Stimulated activated CD4-positive, alpha-beta T cell treated with anti-CD3 and anti-CD28 coated beads, Interleukin-12 subunit alpha, Interleukin-12 subunit beta, amount 100 ng/mL, for 48 hours (primary cell): ENCODE measurements at places on chromosomes 1 and 21.

GRCh38 chr1:27878787-27879335 lies 6.5 kb downstream of the THEMIS2 start:
- DNase-seq, result no peak

GRCh38 chr21:34330055-34330454 lies 33.8 kb upstream of the KCNE2 start:
- DNase-seq, result no peak

- DNase-seq, result no peak
Measured at GRCh38 chr21:26177746-26178426, 7.3 kb upstream of the APP start.

DNA sequence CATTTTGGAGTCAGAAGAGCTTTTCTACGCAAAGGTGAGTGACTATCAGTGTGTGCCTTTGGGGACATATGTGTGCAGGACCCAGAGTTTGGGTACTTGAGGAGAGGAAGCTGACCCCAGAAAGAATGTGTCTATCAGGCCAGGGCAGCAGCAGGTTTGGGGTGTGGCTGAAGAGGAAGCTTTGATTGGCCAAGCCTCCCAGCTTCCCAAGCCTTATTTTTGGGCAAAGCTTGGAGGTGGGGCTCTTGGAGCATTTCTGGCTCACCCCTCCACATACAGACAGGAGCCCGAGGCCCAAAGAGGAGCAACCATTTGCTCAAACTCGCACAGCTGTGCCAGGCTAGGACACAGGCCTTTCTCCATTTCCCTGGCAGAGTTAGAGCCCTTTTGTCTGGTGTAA lies 4.7 kb downstream of the GPR3 start:
- no peak for DNase-seq

GRCh38 chr1:47637111-47637685 lies 199.4 kb downstream of the FOXD2 start:
- no peak for DNase-seq

GRCh38 chr1:184624051-184624450 lies 130.6 kb downstream of the EDEM3 start:
- DNase-seq, result no peak

GRCh38 chr1:184878002-184878401 lies 96.3 kb downstream of the NIBAN1 start:
- no peak for DNase-seq

GRCh38 chr1:30191154-30191702 lies 532.2 kb downstream of the MATN1 start:
- peak; percentile 6 for DNase-seq

DNA sequence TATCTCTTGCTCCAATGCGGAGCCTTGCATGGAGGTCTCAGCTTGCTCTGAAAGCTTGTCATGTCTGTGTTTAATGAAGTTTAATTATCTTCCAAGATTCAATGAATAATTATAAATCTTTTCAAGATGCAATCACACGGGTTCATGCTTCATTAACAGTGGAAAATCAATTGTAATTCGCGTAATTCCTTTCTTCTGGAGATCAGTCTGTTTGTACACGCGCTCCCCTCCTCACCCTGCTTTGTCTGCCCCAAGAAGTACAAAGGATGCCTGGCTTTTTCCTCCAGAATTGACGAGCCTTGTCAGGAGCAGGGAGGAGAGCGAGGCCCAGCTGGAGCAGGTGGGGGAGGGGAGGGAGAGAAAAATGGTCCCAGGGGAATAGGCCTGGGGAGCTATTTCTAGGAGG lies 65.0 kb upstream of the DISP3 start:
- no peak for DNase-seq
